ENCODE measurements at places on chromosomes 5 and 9. TPM values are rescaled to one million over a fixed set of nuclear protein-coding genes. Genes with fewer than 3 reads are reported as not detected.
A peak's percentile ranks its signal among the peaks of the same experiment; 100 is the strongest.

DNA sequence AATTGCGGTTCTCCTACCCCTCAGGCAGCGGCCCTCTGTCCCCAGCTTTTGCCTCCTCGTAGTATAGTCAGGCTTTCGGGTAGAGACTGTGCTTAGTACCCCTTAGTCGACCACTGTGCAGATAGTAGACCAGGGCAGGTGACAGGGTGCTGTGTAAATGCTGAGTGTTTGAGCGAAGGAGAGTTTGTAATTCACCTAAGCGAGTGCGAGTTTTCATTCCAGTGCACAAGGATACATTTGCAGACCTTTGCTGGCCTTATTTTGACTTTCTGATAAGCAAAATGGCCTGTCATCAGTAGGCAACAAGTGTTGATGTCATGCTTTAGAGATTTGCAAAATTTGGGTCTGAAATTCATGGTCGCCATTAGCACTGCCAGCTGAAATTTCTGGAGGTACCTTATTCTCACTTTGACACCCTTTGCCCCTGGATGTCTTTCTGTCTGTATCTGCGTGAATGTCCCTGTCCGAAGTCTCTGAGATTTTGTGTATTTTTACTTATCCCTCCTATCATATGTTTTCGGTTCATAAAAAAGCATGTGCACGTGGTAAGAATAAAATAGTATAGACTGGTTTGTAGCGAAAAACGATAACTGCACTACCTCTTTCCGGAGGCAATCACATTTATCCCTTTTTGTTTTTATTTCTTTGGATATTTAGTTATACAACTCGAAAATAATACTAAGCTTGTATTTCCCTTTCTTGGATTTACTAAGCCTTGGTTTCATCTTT lies 1.9 kb downstream of the LMNB1 start:
- no peaks in the 10 kb centered on the region for H3K36me3 ChIP-seq
- H3K27me3 ChIP-seq: no peaks in the 10 kb centered on the region
- peaks cover 37% of the 10 kb centered on the region for H3K4me1 ChIP-seq
- peak overlapping the region; percentile 90 for H3K4me3 ChIP-seq
- peak overlapping the region; percentile 89 for H3K27ac ChIP-seq
- no peak for DNase-seq

LOX gene
- 4.4 TPM for total RNA-seq

GRCh38 chr5:11658376-11658775 lies 245.9 kb downstream of the CTNND2 start:
- H3K4me3 ChIP-seq: no peak overlapping the region
- H3K36me3 ChIP-seq: no peaks in the 10 kb centered on the region
- no peak for DNase-seq

GRCh38 chr5:84249918-84250630 lies 134.6 kb downstream of the EDIL3 start:
- H3K4me1 ChIP-seq: no peaks in the 10 kb centered on the region
- no peaks in the 10 kb centered on the region for H3K36me3 ChIP-seq
- H3K4me3 ChIP-seq: no peak overlapping the region
- no peak overlapping the region for H3K27ac ChIP-seq
- H3K27me3 ChIP-seq: no peaks in the 10 kb centered on the region

DOCK2 gene
- total RNA-seq: 4.2 TPM

DMRTA1 gene
- 0.77 TPM for total RNA-seq

GRCh38 chr5:10123254-10123989 lies 126.3 kb downstream of the ATPSCKMT start:
- no peak for DNase-seq
- H3K4me3 ChIP-seq: no peak overlapping the region
- H3K27ac ChIP-seq: peak overlapping the region; percentile 56
- no peaks in the 10 kb centered on the region for H3K36me3 ChIP-seq
- H3K27me3 ChIP-seq: no peaks in the 10 kb centered on the region
- peaks cover 15% of the 10 kb centered on the region for H3K4me1 ChIP-seq

MEIKIN gene
- not detected for total RNA-seq

- no peak for DNase-seq
- no peak overlapping the region for H3K4me3 ChIP-seq
- peaks cover 14% of the 10 kb centered on the region for H3K27me3 ChIP-seq
- H3K27ac ChIP-seq: no peak overlapping the region
- H3K36me3 ChIP-seq: no peaks in the 10 kb centered on the region
These were observed 465.0 kb downstream of the AGTPBP1 start for GRCh38 chr9:85276741-85277140.

DNA sequence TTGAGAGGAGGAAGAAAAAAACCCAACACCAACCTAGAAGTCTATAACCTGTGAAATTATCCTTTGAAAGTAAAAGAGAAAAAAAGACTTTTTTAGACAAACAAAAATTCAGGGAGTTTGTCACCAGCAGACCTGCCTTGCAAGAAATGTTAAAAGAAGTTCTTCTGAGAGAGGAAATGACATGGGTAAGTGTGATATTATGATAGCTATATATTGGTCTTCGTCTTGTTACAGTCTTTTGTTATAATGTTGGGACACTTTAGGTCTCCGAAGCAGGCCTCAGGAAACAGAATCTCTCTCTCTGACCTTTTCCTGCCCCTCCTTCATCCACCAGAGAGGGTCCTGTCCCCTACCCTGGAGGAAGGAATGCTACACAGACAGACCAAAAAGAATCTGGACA lies 16.6 kb upstream of the MLANA start:
- H3K36me3 ChIP-seq: no peaks in the 10 kb centered on the region
- DNase-seq: no peak
- no peaks in the 10 kb centered on the region for H3K27me3 ChIP-seq
- H3K4me3 ChIP-seq: no peak overlapping the region
- H3K4me1 ChIP-seq: peaks cover 6% of the 10 kb centered on the region

FCN2 gene
- total RNA-seq: not detected

OLFML2A gene
- total RNA-seq: 41.1 TPM

C1QTNF3 gene
- total RNA-seq: 0.49 TPM

NIM1K gene
- total RNA-seq: 0.25 TPM

- H3K4me1 ChIP-seq: no peaks in the 10 kb centered on the region
- no peaks in the 10 kb centered on the region for H3K36me3 ChIP-seq
- DNase-seq: no peak
- no peak overlapping the region for H3K4me3 ChIP-seq
- H3K27me3 ChIP-seq: peaks cover 27% of the 10 kb centered on the region
These were observed 55.0 kb upstream of the SLC46A2 start for GRCh38 chr9:112945620-112946208.

- no peak overlapping the region for H3K27ac ChIP-seq
- no peaks in the 10 kb centered on the region for H3K27me3 ChIP-seq
- DNase-seq: no peak
- H3K4me3 ChIP-seq: no peak overlapping the region
These were observed 9.3 kb upstream of the GOLGA1 start for GRCh38 chr9:124950050-124950718.

- H3K4me1 ChIP-seq: no peaks in the 10 kb centered on the region
- no peak overlapping the region for H3K27ac ChIP-seq
- H3K4me3 ChIP-seq: no peak overlapping the region
- no peaks in the 10 kb centered on the region for H3K27me3 ChIP-seq
- DNase-seq: no peak
These were observed 13.1 kb downstream of the THBS4 start for GRCh38 chr5:80048084-80048780.

GHR gene
- total RNA-seq: 12.9 TPM

DNA sequence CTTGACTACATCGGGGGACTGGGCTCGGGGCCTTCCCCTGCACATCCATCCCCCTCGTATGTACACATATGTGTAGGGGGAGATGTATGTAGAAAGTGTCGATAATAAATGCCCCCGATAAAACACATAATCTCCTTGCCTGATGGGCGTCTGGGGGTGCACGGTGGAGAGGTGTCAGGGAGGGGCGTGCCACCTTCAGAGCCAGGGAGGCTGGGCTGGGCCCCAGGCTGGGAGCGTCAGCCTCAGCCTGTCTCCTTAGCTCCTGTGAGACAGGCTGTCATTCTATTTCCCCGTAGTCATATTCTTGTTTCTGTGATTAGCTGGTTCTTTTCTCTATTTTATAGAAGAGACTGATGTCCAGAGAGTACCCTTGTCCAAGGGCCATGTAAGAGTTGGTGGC lies 4.7 kb upstream of the RXRA start:
- H3K4me3 ChIP-seq: no peak overlapping the region
- DNase-seq: peak; percentile 2
- no peaks in the 10 kb centered on the region for H3K36me3 ChIP-seq
- no peak overlapping the region for H3K27ac ChIP-seq
- no peaks in the 10 kb centered on the region for H3K27me3 ChIP-seq

DNA sequence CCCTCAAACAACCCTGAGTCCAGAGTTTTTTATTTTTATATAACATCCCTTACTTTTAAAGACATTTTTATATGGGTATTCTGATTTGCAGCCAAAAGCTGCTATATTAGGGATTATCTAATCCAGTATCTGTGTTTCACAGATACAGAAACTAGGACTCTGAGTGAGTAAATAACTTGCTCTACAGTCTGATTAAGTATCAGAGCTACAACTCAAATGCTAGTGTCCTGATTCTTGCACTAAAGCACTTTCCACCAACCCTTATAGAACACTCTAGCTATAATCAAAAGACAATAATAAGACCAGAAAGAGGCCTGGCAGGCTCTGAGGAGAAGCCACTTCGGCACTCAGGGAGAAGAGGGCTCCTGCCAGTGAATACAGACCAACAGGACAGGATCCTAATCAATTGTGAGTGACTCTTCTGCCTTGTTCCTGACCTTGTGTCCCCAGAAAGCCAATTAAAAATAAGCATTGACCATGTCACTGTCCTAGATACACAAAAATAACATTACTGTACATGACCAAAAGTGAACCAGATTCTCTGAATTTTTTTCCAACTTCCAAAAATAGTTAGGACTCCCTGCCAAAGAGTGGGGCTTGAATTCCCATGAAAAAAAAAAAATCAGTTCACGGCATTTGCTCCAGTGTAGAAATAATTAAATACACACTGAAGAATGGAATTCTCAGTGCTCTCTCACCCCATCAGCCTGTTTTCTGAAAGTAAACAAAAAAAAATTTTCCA lies 63.6 kb upstream of the MAP3K1 start:
- H3K27ac ChIP-seq: no peak overlapping the region
- H3K36me3 ChIP-seq: no peaks in the 10 kb centered on the region
- no peak overlapping the region for H3K4me3 ChIP-seq
- no peaks in the 10 kb centered on the region for H3K27me3 ChIP-seq

TTLL11 gene
- 7.3 TPM for total RNA-seq

TPPP gene
- 21.6 TPM for total RNA-seq

- no peak overlapping the region for H3K4me3 ChIP-seq
- DNase-seq: no peak
- no peak overlapping the region for H3K27ac ChIP-seq
- no peaks in the 10 kb centered on the region for H3K27me3 ChIP-seq
- H3K4me1 ChIP-seq: peaks cover 21% of the 10 kb centered on the region
These were observed 12.6 kb upstream of the KIF27 start for GRCh38 chr9:83933790-83934189.

GRCh38 chr5:45643056-45643455 lies 53.1 kb downstream of the HCN1 start:
- no peaks in the 10 kb centered on the region for H3K27me3 ChIP-seq
- no peak overlapping the region for H3K4me3 ChIP-seq
- H3K27ac ChIP-seq: no peak overlapping the region
- no peaks in the 10 kb centered on the region for H3K4me1 ChIP-seq
- DNase-seq: no peak

CDC42SE2 gene
- 10.3 TPM for total RNA-seq

FGF1 gene
- total RNA-seq: 59.9 TPM

- H3K27me3 ChIP-seq: no peaks in the 10 kb centered on the region
- peaks cover 22% of the 10 kb centered on the region for H3K4me1 ChIP-seq
- no peak for DNase-seq
- no peak overlapping the region for H3K27ac ChIP-seq
- no peaks in the 10 kb centered on the region for H3K36me3 ChIP-seq
These were observed 33.4 kb upstream of the TNFAIP8 start for GRCh38 chr5:119322312-119322947.

- H3K27me3 ChIP-seq: peaks cover 19% of the 10 kb centered on the region
- no peaks in the 10 kb centered on the region for H3K36me3 ChIP-seq
- no peak overlapping the region for H3K27ac ChIP-seq
- DNase-seq: no peak
- H3K4me3 ChIP-seq: no peak overlapping the region
These were observed 15.5 kb downstream of the SPATA31E1 start for GRCh38 chr9:87898151-87898550.

DNA sequence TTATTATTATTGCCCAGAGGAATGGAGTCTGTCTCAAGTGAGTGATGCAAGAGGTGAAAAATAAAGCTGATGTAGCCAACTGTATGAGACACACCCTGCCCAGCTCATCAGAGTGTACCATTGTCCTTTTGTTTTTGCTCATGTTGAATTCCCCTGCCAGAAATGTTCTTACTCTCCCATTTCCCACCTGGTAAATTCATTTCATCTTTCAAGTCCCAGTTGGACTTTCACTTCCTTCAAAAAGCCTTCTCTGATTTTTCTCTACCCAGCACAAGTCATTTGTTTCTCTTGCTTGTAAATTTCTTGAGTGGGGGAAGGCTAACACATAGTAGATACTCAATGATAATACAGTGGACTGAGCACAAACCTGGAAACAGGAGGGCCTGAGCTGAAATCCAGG lies 394.5 kb upstream of the ZNF462 start:
- no peak overlapping the region for H3K4me3 ChIP-seq
- H3K27me3 ChIP-seq: no peaks in the 10 kb centered on the region
- H3K27ac ChIP-seq: no peak overlapping the region

DNA sequence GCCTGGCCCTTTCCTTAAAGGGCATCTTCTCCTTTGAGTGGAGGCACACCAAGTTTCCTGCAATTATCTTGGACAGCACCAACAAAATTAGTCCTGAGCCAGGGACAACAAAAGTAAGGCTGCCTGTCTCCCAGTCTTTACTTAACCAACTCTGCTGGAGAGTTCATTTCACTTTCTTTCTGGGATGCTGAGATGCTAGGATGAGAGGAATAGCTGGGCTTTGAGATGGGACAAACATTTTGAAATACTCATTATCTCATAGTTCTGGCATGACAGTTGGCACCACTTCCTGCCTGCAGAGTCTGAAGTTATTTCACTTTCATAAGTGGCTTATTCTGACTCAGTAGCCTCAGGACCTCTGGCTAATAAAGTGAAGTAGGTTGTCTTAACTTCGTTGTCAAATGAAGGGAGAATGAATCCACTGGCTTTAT lies 157.0 kb downstream of the C9orf152 start:
- peak overlapping the region; percentile 91 for H3K27ac ChIP-seq
- no peak for DNase-seq
- peak overlapping the region; percentile 87 for H3K4me3 ChIP-seq
- H3K4me1 ChIP-seq: peaks cover 90% of the 10 kb centered on the region
- H3K27me3 ChIP-seq: no peaks in the 10 kb centered on the region

RLN2 gene
- total RNA-seq: 0.44 TPM

- H3K27me3 ChIP-seq: no peaks in the 10 kb centered on the region
- peak overlapping the region; percentile 88 for H3K27ac ChIP-seq
- peak overlapping the region; percentile 64 for H3K4me3 ChIP-seq
- peaks cover 65% of the 10 kb centered on the region for H3K4me1 ChIP-seq
- H3K36me3 ChIP-seq: peaks cover 5% of the 10 kb centered on the region
- DNase-seq: no peak
These were observed 79.3 kb downstream of the PTPN3 start for GRCh38 chr9:109418827-109419226.

- no peaks in the 10 kb centered on the region for H3K36me3 ChIP-seq
- H3K27me3 ChIP-seq: no peaks in the 10 kb centered on the region
- H3K4me1 ChIP-seq: peaks cover 26% of the 10 kb centered on the region
- H3K27ac ChIP-seq: no peak overlapping the region
- no peak overlapping the region for H3K4me3 ChIP-seq
These were observed 45.3 kb downstream of the STK10 start for GRCh38 chr5:172142709-172143215.

SPATA31A3 gene
- not detected for total RNA-seq

- H3K4me1 ChIP-seq: no peaks in the 10 kb centered on the region
- DNase-seq: no peak
- no peaks in the 10 kb centered on the region for H3K27me3 ChIP-seq
- H3K4me3 ChIP-seq: no peak overlapping the region
- H3K27ac ChIP-seq: no peak overlapping the region
- H3K36me3 ChIP-seq: no peaks in the 10 kb centered on the region
These were observed 153.1 kb downstream of the PCSK1 start for GRCh38 chr5:96279801-96280542.
